Activated T-helper 1 cell treated with anti-CD3 and anti-CD28 coated beads, Interleukin-2, amount 50 U/mL, for 16 hours (primary cell): ENCODE measurements at places on chromosomes 16 and 17.

DNA sequence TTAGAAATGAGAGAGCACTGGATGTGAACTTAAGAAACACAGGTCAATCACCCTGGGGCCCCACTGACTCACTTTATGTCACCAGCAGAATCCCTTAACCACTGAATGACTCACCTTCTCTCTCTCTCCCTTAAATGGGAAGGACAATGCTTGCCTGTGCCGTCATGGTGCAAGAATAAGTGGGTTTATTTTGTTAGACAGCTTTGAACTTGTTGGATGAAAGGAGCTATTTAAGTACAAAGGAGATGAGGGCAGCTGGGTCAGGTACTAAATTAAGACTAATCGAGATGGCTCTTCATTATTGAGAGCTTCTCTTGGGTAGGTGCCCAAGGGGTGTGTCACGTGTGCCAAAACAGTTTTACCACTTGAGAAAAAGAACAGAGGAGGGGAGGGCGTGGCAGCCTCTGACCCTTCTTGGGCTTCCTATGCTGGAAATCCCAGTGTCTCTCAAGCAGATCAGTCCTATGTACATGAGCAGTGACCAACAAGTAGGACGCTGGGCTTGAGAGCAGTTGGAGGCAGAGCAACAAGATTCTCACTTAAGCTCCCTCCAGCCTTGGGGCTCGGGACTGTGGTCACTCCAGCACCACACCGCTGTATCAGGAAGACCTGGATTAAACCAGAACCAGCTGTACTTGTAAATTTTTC, 6.7 kb upstream of the KRT31 start:
- DNase-seq: peak; percentile 12

GRCh38 chr17:31568539-31568938, 177.1 kb downstream of the RAB11FIP4 start:
- no peak for DNase-seq

- no peak for DNase-seq
These were observed 463.6 kb downstream of the MAF start for GRCh38 chr16:79136955-79137354.

DNA sequence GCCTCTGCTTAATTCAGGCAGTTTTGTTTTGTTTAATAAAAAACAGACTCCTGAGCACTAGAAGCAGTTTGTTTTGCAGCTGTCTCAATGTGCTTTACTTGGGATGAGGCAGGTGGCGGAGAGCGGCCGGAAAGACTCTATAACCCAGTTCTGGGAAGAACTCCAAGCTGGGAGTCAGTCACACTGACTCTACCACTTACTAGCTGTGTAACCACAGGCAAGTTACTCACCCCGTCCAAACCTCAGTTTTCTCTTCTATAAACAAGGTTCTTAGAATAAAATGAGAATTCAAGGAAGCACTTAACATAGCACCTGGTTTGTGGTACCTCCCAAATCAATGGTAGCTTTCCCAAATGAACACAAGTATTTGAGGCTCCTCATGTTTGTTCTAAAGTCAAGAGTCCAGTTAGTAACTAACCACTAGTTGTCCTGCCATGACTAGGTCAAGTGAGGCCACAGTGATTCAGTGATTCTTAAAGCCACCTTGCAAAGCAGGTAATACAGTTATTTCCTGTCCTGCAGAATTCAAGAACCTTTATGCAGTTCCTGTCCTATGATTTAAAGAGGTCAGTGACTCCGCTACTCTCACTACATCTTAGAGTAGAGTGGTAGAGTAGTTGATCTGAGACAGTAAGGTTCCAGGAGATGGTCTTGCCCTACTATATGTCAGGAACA, 2.7 kb downstream of the TXNDC17 start:
- DNase-seq: no peak

- no peak for DNase-seq
These were observed 3.0 kb downstream of the MT2A start for GRCh38 chr16:56611281-56611833.

GRCh38 chr17:38797158-38797490, 2.2 kb downstream of the PIP4K2B start:
- DNase-seq: no peak

DNA sequence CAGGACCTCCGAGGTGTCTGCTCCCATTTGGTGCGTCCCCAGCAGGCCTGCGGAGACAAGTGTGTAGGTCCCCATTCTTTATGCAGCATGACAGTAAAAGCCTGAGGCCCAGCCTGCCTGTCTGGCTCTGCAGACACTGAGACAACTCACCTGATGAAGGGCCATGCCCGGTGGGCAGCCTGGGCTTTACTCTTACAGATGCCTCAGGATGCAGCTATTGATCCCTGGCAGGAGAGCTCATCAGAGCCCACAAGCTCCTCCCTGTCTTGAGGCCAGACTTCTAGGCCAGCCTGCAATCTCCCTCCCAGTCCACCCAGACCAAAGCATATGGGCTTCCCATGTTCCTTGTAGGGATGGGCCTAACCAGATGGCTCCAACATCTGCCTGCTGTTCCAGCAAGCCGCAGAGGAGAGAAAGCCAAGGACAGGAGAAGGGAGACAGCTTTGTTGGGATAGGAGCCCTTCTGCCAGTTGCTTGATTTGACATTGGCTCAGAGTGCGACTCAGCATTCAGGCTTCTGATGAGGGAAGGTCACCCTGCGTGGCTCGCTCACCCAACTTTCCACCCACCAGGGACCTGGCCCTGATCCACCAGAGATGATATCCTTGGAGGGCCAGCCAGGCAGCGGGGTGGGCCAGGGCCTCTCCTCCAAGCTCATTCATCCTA, 87.5 kb downstream of the SOCS1 start:
- DNase-seq: no peak

GRCh38 chr17:22142091-22142490, 449.8 kb downstream of the KCNJ18 start:
- no peak for DNase-seq

GRCh38 chr17:75105126-75106080, 4.4 kb upstream of the ARMC7 start:
- DNase-seq: no peak

- DNase-seq: no peak
These were observed 4.7 kb upstream of the GRB2 start for GRCh38 chr17:75410141-75410540.
